Fibroblast of skin of left biceps (primary cell): ENCODE measurements at places on chromosomes 3 and 15.
A peak's percentile ranks its signal among the peaks of the same experiment; 100 is the strongest.

GRCh38 chr3:87311309-87311708 lies 34.9 kb upstream of the POU1F1 start:
- DNase-seq, result no peak

GRCh38 chr15:94083467-94084052 lies 147.8 kb upstream of the MCTP2 start:
- peak; percentile 88 for DNase-seq

DNA sequence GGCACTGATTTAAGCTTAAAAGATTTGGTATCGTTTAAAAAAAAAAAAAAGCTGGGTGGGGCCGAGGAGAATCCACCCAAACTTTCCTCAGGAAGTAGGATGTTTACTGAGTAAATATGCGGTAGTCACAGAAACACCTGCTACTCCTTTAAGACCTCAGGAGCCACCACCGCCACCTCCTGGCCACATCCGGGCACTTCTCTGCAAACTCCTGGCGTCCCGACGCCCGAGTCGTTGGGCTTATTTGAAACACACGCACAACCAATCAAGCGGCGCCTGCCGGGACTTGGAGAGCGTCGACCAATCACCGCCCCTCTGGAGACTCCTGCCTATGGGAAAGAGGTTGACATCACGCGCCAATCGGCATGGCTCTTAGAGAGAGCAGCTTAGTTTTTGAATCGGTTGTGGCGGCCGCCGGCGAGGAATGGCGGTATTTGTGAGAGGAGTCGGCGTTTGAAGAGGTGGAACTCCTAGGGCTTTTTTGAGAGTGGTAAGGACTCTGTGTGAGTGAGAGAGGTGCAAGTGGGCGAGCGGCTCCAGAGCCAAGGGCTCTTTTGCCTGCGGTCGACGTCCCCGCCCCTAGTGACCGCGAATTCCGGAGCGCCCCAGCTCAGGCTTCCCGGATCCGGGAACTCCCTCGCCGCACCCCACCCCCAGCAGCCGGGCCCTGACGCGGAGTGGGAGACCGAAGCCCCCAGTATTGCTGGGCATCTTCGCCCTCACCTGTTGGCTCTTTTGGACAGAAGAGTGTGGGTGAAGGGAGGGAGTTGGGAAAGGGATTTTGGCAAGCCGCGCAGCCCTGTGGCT lies at the start of gene ECT2:
Gene ECT2 (plus strand): TSS at position 359 of the 807 bp plus-strand sequence. CDS start 3,805 bp downstream, outside the sequence.
- peak; percentile 98 for DNase-seq

GRCh38 chr3:48429317-48429959 lies 448 bp downstream of the PLXNB1 start:
- no peak for DNase-seq

GRCh38 chr3:126969586-126969985 lies 13.3 kb upstream of the PLXNA1 start:
- no peak for DNase-seq

DNA sequence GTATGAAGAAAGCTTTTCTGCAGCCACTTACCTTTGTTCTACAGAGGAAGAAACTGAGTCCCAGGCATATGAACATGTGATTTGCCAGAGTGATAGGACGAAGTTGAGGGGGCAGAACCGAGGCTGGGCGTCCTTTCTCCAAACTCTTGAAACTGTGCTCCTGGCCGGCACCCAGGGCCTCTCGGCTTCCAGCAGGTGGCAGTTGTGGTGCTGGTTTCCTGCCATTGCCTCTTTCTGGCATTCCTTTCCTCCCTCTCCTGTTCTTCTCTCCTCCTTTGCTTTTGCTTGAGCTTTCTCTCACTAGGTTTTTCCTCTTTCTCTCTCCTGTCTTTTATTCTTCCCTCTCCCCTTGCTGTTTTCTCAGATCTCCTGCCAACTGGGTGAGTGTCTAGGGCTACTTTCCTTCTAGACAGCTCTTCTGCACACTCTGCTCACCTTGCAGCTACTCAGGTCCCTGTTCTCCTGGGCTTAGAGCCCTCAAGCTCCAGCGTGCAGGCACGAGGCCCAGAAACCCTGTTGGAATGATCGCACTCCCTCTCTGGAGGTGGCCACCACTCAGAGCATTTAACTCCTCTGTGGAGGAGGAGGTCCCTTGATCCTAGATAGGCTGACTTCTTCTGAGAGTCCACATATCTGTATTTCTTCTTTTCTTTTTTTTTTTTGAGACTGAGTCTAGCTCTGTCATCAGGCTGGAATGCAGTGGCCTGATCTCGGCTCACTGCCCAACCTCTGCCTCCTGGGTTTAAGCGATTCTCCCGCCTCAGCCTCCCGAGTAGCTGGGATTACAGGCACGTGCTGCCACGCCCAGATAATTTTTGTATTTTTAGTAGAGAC lies 26.2 kb downstream of the TRAK1 start:
- DNase-seq, result peak; percentile 56

DNA sequence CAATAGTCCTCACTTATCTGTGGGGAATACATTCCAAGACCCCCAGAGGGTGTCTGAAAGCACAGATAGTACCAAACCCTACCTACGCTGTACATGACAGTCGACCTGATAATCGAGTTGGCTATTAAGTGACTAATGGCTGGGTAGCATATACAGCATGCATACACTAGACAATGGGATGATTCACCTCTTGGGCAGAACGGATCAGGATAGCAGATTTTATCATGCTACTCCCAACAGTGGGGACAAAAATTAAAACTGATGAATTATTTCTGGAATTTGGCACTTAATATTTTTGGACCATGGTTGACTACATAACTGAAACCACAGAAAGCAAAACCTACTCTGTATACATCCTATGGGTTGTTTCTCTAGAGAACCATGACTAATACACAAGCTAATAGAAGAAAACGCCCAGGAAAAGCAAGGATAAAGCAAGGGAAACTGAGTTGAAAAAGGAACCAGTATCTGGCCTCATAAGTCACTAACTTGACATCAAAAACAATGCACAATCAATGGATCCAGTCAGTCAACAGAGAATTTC lies 15.5 kb downstream of the ATG3 start:
- no peak for DNase-seq

- no peak for DNase-seq
Observed at GRCh38 chr15:69576035-69576526, 123.5 kb downstream of the RPLP1 start.

DNA sequence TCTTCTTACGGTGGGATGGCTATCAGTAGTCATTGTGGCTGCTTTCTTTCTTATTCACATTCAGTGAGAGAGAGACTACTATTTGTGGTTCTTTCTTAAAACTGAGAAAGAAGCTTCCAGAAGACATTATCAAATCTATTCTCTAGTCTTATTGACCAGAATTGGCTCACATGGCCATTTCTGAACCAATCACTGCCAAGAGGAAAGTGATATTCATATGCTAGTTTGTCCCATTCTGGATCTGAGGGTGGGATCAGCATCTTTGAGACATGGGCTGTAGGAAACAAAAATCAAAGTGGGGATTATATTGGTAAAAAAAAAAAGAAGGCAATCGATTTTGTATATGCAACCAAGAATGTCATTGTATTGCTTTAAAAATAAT lies 106.4 kb upstream of the RASGRP1 start:
- no peak for DNase-seq

DNA sequence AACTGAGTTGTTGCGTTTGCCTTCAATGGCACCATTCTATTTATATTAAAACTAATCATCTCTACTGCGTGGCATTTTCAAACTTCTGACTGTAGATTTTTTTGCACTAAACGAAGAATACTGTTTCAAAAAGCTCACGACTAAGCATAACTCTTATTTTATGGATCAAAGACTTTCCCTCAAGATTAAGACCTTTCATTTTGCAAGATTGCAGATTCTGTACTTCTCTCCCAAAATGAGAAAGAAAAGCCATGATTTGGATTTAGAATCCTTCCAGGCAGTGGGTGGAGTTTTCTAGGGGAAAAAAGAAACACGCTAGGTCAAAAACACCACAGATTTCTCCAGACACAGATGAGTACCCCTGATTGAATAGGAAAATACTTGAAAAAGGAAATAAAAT lies 617.2 kb upstream of the NR2F2 start:
- no peak for DNase-seq

GRCh38 chr3:32239307-32240158 lies 1.1 kb downstream of the CMTM8 start:
- DNase-seq, result no peak

DNA sequence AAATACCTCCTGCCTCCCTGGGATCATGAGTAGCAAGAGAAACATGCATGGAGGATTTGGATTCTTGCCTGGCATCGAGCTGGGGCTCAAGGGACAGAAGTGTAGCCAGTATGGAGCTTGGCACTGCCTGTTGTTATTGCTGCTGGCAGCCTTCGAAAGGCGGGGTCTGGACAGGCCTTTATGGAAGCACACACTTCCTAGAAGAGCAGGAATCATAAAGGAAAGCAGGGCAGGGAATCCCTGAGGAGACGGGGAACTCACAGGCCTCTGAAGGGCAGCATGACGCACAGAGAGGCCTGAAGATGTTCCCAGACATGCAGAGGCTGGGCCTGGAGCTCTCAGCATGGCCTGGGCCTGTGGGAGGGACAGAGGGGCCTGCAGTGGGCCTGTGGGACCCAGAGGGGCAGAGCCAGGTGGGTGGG lies 18.6 kb upstream of the SLC41A3 start:
- no peak for DNase-seq

GRCh38 chr3:131796111-131796510 lies 238.7 kb downstream of the CPNE4 start:
- no peak for DNase-seq

GRCh38 chr3:107769882-107770281 lies 247.1 kb downstream of the BBX start:
- no peak for DNase-seq

DNA sequence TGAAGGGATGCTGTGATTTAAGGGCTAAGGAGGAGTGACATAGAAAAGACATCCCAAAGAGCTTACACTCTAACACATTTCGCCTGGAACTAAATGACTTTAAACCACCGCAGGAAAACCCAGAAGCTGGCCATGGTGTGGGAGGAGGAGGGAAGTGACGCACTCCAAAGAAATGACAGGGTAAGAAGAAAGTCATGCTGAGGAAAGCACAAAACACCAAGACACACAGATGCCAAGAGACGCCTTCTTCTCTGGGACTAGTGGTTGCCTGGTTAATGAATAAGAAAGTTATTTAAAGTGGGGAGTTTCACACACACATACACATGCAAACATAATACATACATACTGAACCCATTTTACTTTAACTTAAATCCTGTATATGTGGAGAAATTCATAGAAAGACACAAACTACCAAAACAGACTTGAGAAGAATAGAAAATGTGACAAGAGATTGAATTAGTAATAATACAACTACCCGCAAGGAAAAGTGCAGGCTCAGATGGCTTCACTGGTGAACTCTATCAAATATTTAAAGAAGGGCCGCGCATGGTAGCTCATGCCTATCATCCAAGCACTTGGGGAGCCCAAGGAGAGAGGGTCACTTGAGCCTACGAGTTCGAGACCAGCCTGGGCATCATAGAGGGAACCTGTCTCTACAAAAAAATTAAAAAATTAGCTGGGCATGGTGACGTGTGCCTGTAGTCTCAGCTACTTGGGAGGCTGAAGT lies 125.5 kb downstream of the NSMCE3 start:
- DNase-seq, result peak; percentile 50

GRCh38 chr3:159994182-159994581 lies 5.5 kb downstream of the IL12A start:
- no peak for DNase-seq

DNA sequence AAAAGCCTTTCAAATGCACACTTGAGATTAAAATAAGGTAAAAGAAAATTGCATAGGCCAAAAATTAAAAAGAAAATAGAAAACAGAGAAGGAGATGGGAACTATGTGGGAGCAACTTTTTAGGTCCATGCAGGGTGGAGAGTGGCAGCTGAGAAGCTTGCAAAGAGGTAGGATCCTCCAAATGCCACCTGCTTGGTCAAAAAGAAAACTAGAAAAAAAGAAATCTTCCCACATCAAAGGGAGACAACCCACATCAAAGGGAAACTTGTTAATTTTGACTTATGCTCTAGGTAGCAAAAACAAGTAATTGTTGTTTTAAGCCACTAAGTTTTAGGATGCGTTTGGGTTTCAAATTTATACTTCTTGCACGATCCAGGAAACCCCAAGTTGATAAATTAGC lies 342.9 kb downstream of the IL20RB start:
- DNase-seq, result no peak

DNA sequence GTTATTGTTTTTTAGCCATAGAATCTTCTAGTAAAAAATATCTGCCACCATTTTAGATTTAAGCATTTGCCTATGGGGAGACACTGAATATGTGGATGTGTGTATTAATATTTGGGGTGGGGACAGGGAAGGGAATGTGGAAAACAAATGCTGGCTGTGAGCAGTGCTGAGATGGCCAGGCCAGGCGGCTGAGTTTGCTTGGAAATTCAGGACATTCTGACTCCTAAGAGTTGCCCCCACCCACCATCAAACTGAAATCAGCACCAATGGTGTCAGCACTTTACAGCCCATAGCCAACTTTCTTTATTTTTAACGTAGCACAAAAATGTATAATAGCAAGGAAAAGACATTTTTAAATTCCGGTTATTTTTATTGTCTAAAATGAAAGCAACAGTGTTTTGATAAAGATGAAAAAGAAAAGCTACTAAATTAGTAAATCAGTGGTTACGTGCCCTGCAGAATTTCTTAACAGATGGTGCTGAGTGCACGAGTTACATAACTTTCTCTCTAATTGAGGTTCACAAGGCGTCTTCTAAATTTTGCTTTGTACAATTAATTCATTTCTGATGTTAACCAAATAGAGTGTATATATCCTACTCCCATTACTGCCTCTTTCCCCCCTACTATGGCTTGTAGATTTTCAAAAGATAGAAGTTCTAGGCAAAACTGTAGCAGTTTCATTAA lies 34.0 kb downstream of the B3GALNT1 start:
- no peak for DNase-seq
